Left lung (tissue), 14 donors: ENCODE measurements at places on chromosomes 1 and 21. TPM values are rescaled to one million over a fixed set of nuclear protein-coding genes. Genes with fewer than 3 reads are reported as not detected.

The TLCD4 gene
- total RNA-seq: 14.7 TPM

The PTPRC gene
- 53.0 TPM for total RNA-seq

The PDPN gene
- total RNA-seq: 37.5 TPM

The LCE6A gene
- not detected for total RNA-seq

The HHAT gene
- 3.4 TPM for total RNA-seq

The PDZK1IP1 gene
- 54.0 TPM for total RNA-seq

The DNALI1 gene
- 24.1 TPM for total RNA-seq

The LAMC2 gene
- total RNA-seq: 46.8 TPM

The MYOG gene
- total RNA-seq: not detected

The SYT14 gene
- not detected for total RNA-seq

The VAMP4 gene
- total RNA-seq: 14.7 TPM

The TMEM269 gene
- not detected for total RNA-seq

The ANKRD35 gene
- 3.4 TPM for total RNA-seq

The GNG12 gene
- 71.9 TPM for total RNA-seq

The ZNF683 gene
- total RNA-seq: 0.47 TPM
